ENCODE measurements at places on chromosomes 3 and 15. TPM values are rescaled to one million over a fixed set of nuclear protein-coding genes. Genes with fewer than 3 reads are reported as not detected.

- no peak for DNase-seq
Measured at GRCh38 chr3:49397470-49397869, 14.3 kb downstream of the RHOA start.

DNA sequence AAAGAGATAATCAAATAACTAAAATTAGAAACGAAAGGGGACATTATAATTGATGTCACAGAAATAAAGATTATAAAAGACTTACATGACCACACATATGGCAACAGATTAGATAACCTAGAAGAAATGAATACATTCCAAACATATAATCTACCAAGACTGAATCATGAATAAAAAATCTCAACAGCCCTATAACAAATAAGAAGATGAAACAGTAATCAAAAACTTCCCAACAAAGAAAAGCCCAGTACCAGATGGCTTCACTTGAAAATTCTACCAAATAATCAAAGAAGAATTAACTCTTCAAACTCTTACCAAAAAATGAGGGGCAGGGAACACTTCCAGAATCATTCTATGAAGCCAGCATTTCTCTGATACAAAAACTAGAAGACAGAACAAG, 11.8 kb downstream of the TOP2B start:
- no peak for DNase-seq

The GPR62 gene
- polyA plus RNA-seq: 0.49 TPM

GRCh38 chr3:67569324-67569723, 85.1 kb downstream of the SUCLG2 start:
- DNase-seq: no peak

DNA sequence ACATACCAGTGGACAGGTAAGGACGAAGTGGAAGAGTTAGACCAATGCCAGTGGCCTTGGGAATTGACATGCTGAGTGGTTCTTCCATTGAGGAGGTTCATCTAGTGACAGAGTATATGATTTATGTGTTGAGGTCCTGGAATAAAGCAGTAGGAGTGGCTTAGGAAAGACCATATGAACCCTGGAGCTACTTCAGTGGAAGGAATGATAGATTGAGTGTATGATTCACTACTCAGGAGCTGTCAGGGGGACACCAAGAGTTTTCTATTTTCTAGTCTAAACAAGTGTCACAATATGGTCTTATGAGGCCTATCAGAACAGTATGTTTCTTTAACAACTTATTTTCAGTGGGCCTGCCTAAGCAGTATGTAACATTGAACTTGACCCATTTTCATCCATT, 63.9 kb downstream of the NME9 start:
- DNase-seq: no peak

DNA sequence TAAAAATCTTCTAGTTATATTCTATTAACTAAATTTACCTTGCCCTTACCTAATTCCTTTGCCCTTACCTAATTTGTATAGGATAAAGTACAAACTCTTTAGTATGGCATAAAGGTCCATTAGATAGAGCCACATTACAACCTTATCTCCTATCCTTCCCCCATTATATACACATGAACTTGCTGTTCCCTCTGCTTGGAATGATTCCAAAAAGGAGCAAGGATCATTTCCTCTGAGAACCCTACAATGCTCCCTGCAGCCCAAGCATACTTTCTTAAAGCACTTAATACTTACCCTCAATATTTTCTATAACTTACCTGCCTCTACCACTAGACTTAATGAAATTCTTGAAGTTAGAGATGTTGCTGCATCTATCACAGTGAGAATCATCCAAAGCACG, 118.9 kb upstream of the CCDC54 start:
- no peak for DNase-seq

DNA sequence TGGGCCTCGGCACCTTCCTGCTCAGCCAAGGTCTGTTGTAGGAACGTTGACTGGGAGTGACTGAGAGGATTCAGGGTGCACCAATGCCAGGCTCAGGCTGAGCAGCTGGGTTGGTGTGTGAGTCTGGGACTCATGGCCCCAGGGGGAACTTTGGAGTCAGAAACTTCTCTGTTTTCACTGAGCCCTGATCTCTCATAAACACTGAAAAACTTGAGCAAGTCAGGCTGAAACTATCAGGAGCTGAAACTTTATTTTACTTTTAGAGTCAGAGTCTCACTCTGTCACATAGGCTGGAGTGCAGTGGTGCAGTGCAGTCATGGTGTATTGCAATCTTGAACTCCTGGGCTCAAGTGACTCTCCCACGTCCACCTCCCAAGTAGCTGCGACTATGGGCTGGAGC, 3.0 kb downstream of the TRAK1 start:
- DNase-seq: no peak

The EXD1 gene
- not detected for polyA plus RNA-seq

DNA sequence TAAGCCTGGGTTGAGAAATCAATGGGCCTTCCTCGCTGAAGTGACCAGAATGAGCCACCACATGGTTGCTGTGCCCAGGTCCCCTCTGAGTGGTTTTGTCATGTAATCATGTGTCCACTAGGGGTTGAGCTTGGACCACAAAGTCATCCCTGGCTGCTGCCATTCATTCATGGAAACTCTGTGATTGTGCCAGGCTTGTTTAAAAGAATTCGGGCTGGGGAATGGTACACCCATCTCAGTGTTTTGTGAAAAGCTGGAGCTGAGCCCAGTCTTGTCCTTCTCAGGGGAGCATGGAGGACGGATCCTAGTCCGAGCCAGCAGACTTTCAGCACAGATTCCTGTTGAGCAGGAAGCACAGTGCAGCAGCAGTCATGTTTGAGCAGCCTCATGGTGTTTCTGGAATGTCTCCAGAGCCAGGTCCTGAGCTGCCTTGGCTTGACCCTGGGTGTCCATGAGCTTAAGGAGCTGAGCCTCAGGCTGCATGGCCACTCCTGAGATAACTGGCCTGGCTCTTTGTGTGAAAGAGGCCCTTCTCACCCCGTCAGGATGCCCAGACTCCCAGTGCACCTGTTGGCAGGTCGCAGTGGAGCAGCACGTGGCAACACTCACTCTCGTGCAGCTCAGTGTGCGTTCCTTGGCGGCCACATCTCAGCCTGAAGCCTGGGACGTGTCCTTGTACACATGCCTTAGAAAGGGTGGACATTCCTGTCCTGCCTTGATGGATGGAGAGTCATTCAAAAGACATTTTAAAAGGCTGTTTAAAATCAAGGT, 260.3 kb upstream of the TPM1 start:
- no peak for DNase-seq

GRCh38 chr15:50318697-50319096, 36.3 kb downstream of the GABPB1 start:
- DNase-seq: no peak

GRCh38 chr15:35519541-35520149, 26.3 kb downstream of the DPH6 start:
- no peak for DNase-seq

GRCh38 chr3:23809840-23810342, 4.1 kb downstream of the UBE2E1 start:
- no peak for DNase-seq

GRCh38 chr3:191774485-191774884, 313.5 kb downstream of the PYDC2 start:
- DNase-seq: no peak

GRCh38 chr15:77567202-77567601, 65.5 kb downstream of the LINGO1 start:
- DNase-seq: no peak

The GOLGA6L7 gene
- polyA plus RNA-seq: 0.08 TPM

GRCh38 chr15:70833861-70834765, 19.8 kb downstream of the LARP6 start:
- no peak for DNase-seq

DNA sequence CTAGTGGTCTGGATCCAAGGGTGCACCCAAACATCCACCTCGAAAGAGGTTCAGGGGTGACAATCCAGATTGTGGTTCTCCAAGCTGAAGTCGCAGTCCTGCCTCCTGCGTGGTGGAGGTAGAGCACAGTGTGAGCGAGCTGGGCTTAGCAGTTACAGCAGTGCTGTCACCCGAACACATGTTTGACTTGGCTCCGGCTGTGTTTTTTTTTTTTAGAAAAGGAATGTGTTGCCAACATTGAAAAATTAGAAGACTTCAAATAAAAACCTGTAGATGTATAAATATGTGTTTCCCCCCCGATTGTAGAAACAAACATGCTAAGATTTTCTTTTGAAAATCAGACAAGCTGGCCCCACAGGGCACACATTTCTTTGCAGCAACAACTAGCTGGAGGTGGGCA, 530.8 kb downstream of the SHQ1 start:
- no peak for DNase-seq

- peak; percentile 48 for DNase-seq
Measured at GRCh38 chr3:58573640-58574039, 3.6 kb downstream of the FAM107A start.

GRCh38 chr3:123907720-123908119, 23.6 kb upstream of the MYLK start:
- DNase-seq: no peak

DNA sequence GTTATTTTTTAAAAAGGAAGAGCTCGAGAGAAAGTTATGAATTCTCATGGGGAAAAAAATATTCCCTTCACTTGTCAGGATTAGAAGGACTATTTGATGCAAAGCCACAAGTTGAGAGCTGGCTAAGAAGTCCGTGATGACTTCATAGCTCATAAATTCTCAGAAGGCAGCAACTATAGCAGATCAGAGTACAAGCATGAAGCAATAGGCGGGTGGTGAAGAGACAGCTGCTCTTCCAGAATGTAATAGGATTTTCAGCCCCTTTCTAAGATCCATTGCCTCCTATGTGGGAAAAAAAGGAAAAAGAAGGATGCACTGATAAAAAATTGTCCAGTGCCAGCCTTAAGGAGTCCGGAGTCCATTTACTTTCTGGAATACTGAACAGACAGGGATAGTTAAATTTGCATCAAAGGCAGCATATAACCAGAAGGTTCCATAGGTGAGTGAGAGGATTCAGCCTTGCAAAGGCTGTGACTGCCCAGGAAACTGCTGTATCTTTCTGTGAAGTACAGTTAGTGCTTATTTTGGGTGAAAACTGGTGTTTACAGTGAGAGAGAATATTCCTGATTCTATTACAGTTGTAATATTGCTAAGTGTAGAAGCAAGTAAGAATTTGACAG, 929.5 kb upstream of the ALCAM start:
- DNase-seq: no peak

DNA sequence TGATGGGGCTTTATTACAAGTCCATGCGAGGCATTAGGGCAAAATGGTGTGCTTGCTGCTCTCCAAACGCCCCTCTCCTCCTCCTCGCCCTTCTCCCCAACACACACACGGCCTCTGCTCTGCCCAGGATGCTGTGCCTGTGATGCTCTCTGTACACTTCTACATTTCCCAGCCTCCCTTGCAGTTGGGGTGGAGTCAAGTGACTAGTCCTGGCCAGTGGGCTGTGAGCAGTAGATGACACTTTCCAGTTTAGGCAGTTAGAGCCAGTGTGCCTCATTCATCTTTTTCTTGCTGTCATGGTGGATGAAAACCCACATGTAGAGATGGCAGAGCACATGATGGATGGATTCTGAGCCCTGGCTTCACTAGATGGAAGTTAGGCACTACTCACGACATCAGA, 5.4 kb downstream of the TRH start:
- no peak for DNase-seq

- DNase-seq: no peak
Measured at GRCh38 chr3:71778353-71778752, 6.6 kb downstream of the PROK2 start.

The AP2M1 gene
- 427 TPM for polyA plus RNA-seq

GRCh38 chr3:65974509-65974908, 64.2 kb downstream of the MAGI1 start:
- DNase-seq: no peak

DNA sequence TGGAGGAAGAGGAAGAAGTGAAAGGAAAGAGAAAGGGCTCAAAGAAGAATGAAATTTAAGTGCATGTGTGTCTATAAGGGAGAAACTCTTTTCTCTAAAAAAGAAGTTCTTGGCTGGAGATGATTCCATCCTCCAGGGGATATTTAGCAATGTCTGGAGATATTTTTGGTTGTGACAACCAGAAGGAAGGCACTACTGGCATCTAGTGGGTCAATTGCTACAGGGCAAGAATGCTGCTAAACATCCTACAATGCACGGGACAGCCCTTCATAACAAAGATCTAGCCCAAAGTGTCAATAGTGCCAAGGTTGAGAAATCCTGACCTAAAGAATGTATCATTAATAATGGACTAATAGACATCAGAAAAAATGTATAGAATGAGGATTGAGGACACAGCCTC, 57.4 kb upstream of the ST3GAL6 start:
- DNase-seq: no peak

- DNase-seq: no peak
Measured at GRCh38 chr3:19065027-19065426, 83.3 kb upstream of the KCNH8 start.

The A4GNT gene
- polyA plus RNA-seq: 0.83 TPM

GRCh38 chr15:75455424-75455981, 4.0 kb upstream of the SIN3A start:
- peak; percentile 83 for DNase-seq

- no peak for DNase-seq
Measured at GRCh38 chr3:95354489-95354888, 1291.6 kb downstream of the NSUN3 start.

DNA sequence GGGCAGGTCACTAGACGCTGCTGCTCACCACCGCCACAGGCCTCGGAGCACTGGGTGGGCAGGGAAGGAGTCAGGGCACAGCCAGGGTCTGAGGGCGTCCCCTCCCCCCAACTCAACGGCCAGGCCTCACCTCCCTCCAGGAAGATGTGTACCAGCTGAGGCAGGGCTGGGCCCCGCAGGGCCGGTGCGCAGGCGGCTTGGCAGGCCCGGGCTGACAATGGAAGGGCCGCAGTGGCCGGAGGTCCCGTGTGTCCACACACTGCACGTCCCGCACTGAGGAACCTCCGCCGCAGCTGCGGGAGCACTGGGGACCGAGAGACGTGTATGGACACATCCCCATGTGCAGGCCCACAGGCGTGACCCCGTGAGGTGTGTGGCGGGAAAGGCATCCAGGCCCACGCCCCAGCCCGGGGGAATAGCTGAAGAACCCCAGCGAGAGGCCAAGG, 47.4 kb downstream of the ADAMTS7 start:
- no peak for DNase-seq

DNA sequence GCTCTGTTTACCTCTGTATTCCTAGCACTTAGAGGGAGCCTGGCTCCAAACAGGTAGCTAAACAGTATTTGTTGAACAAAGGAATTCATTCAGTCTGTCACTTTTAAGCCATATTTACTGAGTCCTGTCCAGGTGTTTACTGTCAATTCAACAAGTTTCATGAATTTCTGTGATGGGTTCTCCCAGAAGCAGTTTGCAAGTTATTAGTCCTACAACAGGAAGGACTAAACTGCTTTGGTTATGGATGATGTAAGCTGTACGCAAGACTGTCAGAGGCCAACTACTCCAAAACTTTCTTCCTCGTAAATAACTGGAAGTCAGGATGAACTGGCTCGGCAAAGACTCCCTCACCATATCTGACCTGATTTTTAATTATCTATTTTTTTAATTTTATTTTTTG, 25.1 kb downstream of the STIMATE start:
- no peak for DNase-seq

The ALG1L2 gene
- polyA plus RNA-seq: 1.5 TPM

DNA sequence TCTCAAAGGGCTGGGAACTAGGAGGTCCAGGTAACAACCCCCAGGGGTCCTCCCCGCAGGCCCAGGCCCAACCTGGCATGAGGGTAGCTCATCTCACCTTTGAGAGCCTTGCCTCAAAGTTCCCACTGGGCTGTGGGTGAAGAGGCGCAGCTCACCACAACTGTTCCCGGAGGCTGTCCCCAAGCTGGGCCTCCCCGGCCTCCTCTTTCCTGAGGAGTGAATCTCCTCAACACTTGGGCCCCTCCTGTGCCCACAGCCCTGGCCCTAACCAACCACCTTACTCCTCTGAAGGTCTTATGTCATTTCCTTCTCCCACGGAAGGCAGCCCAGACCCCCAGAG, 27.5 kb upstream of the CORO2B start:
- DNase-seq: no peak

Data from right renal cortex interstitium (tissue), 3 donors.